Breast epithelium (tissue), 4 donors: ENCODE measurements at places on chromosomes 1 and 21. TPM values are rescaled to one million over a fixed set of nuclear protein-coding genes. Genes with fewer than 3 reads are reported as not detected.

DNA sequence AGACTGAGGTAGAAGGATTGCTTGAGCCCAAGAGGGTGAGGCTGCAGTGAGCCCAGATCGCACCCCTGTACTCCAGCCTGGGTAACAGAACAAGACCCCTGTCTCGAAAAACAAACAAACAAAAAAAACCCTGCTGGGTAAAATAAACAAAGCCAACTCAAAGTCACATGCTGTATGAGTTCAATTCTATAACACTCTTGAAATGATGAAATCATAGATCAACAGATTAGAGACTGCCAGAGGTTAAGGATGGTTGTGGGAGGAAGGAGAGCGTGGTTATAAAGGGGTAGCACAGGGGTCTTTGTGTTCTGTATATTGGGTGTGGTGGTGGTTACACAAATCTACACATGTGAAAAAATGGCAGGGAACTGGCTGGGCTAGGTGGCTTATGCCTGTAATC lies 62.5 kb downstream of the TAS1R2 start:
- DNase-seq: no peak

Gene CLCNKB
- 0.88 TPM for total RNA-seq

DNA sequence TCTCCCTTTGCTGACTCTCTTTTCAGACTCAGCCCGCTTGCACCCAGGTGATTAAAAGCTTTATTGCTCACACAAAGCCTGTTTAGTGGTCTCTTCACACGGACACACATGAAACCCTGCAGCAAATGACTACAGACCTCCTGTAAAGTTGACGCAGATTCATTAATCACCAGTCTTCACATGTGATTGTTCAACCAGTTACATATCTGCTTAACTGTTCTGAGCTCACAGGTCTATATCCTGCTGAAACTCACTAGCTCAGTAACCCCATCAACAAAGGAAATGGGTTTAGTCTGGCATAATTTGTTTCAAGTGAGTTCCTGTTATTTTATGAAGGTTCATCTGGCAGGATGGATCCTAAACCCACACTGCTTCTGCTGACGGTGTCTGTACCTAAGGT lies 68.4 kb upstream of the GJA8 start:
- no peak for DNase-seq

Gene LCK
- 4.1 TPM for total RNA-seq

DNA sequence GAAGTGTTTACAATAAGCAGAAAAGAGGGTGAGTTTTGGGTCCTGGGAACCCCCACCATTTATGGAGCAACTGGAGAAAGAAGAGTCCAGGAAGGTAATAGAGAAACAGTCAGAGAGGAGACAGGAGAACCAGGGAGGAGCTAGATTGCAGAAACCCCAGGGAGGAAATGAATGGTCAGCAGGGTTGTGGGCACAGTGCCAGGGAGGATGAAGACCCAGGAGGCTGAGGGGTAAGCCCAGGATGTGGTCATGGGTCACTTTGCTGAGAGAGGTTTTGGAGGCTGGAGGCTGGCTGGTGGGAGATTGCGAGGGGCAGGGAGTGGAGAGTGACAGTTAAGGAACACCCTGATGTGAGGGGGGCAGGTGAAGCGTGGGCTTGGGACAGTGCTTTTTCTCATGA lies 169.9 kb upstream of the CSF3R start:
- no peak for DNase-seq

DNA sequence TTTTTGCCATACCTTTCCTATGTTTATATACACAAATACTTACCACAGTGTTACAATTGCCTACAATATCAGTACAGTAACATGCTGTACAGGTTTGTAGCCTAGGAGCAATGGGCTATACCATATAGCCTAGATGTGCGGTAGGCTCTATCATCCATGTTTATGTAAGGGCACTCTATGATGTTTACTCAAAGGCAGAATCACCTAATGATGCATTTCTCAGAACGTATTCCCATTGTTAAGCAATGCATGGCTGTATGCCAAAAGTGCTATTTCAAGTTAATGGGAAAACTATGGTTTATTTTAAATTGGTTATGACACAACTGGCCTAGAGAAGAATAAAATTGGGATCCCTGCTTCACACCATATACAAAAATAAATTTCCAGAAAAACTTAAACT lies 36.9 kb upstream of the DISP1 start:
- no peak for DNase-seq

DNA sequence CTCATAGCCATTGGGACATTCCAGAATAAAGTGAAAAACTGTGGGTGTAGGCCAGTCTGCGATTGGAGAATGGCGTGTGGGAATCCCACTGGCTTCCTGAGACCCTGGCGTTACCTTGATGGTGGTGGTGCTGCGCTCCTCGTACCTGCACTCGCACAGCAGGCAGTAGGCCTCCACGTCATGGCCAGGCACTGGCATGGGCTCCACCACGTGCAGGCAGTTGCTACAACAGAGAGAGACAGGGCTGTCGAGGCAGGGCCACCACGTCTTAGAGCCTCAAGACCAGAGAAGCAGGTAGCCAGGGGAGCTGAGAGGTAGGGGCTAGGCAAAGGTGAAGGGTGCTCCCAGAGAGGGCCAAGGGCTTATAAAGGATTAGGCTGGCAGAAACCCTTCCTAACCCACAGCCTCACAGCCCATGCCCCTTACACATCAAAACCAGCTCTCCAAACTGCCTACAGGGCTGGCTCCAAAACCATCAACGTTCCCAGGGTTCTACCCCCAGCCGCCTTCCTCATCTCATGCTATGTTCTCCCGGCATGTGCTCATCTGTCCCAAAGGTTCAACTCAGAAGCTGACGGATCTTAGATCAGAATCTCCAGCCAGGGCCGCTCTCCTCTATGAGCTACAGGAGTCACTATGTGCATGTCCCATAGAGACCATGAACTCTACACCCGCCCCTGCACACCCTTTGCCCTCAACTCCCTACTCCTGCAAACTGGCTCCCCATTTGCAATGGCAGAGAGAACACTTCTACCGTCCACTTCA lies 7.5 kb downstream of the TMEM9 start:
- no peak for DNase-seq

GRCh38 chr1:3491291-3492246 lies 37.1 kb downstream of the ARHGEF16 start:
- peak; percentile 78 for DNase-seq

GRCh38 chr1:183592733-183593132 lies 2.5 kb upstream of the NCF2 start:
- DNase-seq: no peak

Gene OR2T29
- total RNA-seq: not detected

Gene FTCD
- not detected for total RNA-seq

- no peak for DNase-seq
Observed at GRCh38 chr1:224784265-224785039, 145.0 kb upstream of the DNAH14 start.

DNA sequence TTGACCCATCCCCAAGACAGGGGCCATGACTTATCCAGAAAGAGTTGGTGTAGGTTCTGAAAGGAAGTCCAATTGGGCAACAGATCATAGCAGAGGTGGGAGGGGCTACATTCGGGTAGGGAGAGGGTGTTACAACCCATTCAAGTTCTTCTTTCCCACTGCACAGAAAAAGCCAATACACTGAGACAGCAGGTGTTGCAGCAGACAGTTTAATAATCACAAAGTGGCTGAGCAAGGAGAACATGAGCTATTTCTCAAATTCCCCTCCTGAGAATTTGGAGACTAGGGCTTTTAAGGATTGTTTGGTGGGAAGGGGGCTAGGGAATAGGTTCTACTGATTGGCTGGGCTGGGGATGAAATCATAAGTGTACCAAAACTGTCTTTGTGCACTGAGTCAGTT lies 328.4 kb upstream of the POU3F1 start:
- no peak for DNase-seq

Gene PTPRC
- total RNA-seq: 22.0 TPM

DNA sequence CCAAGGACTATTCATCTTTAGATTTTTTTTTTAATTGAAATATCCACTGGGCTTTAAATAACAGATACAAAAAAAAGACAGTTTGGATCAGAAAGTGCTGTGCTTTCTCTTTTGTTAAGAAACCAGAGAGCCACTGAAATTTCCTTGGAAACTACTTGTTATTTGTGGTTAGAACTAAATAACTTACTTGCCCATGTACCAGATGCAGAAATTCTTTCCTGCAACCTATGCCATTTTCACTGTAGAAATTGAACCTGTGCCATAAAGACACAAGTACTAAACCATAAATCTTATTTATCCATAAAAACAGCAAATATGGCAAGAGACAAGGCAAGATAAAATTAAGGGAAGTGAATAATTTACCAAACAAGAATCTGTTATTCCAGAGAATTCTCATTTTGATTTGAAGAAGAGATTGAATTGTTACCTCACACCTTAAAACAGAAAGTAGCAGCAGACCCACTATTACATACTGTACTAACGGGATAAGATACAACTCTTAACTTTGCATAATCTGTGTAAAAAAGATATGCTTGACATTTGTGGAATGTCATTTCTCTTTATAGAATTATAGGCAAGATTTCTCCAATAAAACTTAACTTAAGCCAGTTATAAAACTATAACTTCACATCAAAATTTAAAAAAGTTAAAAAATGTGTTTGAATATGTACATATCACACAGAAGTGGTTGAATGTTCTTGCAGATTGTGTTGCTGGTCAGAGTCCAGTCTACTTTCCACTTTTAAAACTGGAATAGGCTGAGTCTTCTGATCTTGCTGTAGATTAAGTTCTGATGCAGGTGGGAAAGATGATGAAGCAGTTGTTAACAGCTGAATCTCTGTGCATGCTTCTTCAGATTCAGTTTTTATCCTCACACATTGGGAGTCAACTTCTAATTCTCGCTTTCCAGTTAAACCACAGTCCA lies 6.3 kb upstream of the PHTF1 start:
- no peak for DNase-seq

DNA sequence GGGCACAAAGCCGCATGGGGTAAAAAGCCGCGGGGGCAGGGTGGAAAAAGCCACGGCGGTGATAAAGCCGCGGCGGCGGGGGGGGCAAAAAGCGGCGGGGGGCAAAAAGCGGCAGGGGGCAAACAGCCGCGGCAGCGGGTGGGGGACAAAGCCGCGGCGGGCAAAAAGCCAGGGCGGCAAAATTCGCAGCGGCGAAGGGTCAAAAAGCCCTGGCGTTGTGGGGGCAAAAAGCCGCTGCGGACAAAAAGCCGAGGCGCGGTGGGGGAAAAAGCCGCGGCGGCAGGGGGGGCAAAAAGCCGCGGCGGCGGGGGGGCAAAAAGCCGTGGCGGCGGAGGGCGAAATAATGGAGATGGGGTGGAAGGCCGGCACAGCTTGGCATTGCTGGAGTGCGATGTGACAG lies 3902.9 kb downstream of the SRGAP2C start:
- no peak for DNase-seq

DNA sequence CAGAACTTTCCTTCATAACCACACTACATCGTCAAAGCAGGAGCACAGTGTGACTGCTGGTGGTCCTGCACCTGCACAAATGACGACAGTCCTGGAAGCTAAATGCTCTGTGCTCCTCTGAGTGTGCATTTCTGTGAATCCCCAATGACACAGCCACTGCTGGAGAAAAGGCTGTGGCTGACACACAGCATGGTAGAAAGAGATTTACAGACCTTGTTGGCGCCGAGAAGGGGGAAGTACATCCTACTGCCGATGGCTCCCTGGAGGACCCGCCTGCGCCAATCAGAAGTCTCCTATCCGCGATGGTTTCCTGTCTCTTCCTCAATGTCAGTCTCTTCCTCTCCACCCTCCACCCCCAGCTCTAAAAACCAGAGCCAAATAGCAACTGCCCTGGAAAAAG lies 115.4 kb upstream of the RAB4A start:
- DNase-seq: no peak

Gene RGS16
- 2.3 TPM for total RNA-seq

Gene CRABP2
- total RNA-seq: 4.2 TPM
